ENCODE measurements at places on chromosomes 16 and 17. TPM values are rescaled to one million over a fixed set of nuclear protein-coding genes. Genes with fewer than 3 reads are reported as not detected.

TOM1L1 gene
- total RNA-seq, result 1.1 TPM

SNX11 gene
- 26.4 TPM for total RNA-seq

ACSM2A gene
- total RNA-seq, result not detected

HAP1 gene
- total RNA-seq, result 0.23 TPM

ZMYND15 gene
- not detected for total RNA-seq

NETO2 gene
- total RNA-seq, result 27.6 TPM

NPIPB6 gene
- total RNA-seq, result 5.0 TPM

PYY gene
- not detected for total RNA-seq

NECAB2 gene
- 0.31 TPM for total RNA-seq

TERF2IP gene
- 40.7 TPM for total RNA-seq

EPN3 gene
- not detected for total RNA-seq

RNF112 gene
- total RNA-seq, result 0.11 TPM

IL17C gene
- total RNA-seq, result not detected

NHLRC4 gene
- total RNA-seq, result 0.30 TPM

GPT2 gene
- 17.9 TPM for total RNA-seq

SLC38A8 gene
- total RNA-seq, result not detected

KRTAP16-1 gene
- not detected for total RNA-seq

EVI2A gene
- total RNA-seq, result 0.22 TPM

RAB11FIP4 gene
- total RNA-seq, result 0.92 TPM

PSME3IP1 gene
- total RNA-seq, result 91.8 TPM

PAQR4 gene
- total RNA-seq, result 31.2 TPM

CASKIN2 gene
- 34.6 TPM for total RNA-seq

DYNLL2 gene
- total RNA-seq, result 19.0 TPM

KRTAP9-8 gene
- total RNA-seq, result not detected

DDX52 gene
- 48.4 TPM for total RNA-seq

TPSD1 gene
- not detected for total RNA-seq

SLC52A1 gene
- not detected for total RNA-seq

NPIPB9 gene
- total RNA-seq, result 1.7 TPM

ABCC11 gene
- not detected for total RNA-seq

STH gene
- total RNA-seq, result not detected

TMEM88 gene
- total RNA-seq, result 39.2 TPM

CCL13 gene
- not detected for total RNA-seq

SMIM36 gene
- total RNA-seq, result not detected

CLEC19A gene
- total RNA-seq, result not detected

LYZL6 gene
- total RNA-seq, result not detected

NEUROD2 gene
- total RNA-seq, result not detected

ARHGAP27 gene
- total RNA-seq, result 47.0 TPM

EMC6 gene
- 62.2 TPM for total RNA-seq

RASD1 gene
- 21.3 TPM for total RNA-seq

KRT20 gene
- total RNA-seq, result not detected

MYO19 gene
- 95.7 TPM for total RNA-seq

FBXW10 gene
- total RNA-seq, result not detected

C17orf50 gene
- not detected for total RNA-seq

CCNF gene
- total RNA-seq, result 48.9 TPM

All from endothelial cell of umbilical vein (primary cell).